ENCODE measurements at places on chromosomes 13 and 19.

GRCh38 chr13:111213964-111214726 is 99.0 kb downstream of the ARHGEF7 start:
- peak; percentile 53 for DNase-seq

- no peak for DNase-seq
These were observed 17.7 kb downstream of the PNMA8A start for GRCh38 chr19:46453661-46454060.

GRCh38 chr19:33530842-33531241 is 9.3 kb upstream of the PEPD start:
- no peak for DNase-seq

GRCh38 chr19:1376415-1376805 is 7.3 kb upstream of the NDUFS7 start:
- DNase-seq = no peak

GRCh38 chr19:56211718-56212117 is 9.6 kb downstream of the ZSCAN5C start:
- no peak for DNase-seq

- DNase-seq = no peak
These were observed 163.3 kb downstream of the URI1 start for GRCh38 chr19:30105316-30105715.

GRCh38 chr19:19062454-19063182 is 1.2 kb upstream of the SLC25A42 start:
- DNase-seq = no peak

DNA sequence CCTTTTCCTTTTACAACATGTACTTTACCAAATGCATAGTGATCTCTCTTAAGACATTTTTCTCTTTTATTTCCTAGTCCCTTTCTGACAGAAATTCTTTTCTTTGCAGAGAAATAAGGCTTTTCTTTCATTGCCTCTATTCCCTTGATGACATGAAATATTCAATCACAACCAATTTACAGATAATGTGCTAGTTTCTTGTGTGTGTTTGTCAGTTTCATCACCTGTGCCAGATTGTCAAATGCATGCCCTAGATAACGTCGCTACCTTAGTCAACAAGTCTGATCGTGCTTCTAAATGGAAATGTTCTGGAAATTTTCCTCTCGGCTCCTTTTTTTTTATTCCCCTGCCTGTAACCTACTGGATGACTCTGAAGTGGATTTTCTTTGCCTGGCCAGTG is 478.1 kb downstream of the KLF5 start:
- DNase-seq = no peak

GRCh38 chr19:55232286-55232602 is 3.7 kb upstream of the TMEM86B start:
- DNase-seq = no peak

- DNase-seq = no peak
These were observed 67.4 kb upstream of the CLDN10 start for GRCh38 chr13:95485045-95485517.

DNA sequence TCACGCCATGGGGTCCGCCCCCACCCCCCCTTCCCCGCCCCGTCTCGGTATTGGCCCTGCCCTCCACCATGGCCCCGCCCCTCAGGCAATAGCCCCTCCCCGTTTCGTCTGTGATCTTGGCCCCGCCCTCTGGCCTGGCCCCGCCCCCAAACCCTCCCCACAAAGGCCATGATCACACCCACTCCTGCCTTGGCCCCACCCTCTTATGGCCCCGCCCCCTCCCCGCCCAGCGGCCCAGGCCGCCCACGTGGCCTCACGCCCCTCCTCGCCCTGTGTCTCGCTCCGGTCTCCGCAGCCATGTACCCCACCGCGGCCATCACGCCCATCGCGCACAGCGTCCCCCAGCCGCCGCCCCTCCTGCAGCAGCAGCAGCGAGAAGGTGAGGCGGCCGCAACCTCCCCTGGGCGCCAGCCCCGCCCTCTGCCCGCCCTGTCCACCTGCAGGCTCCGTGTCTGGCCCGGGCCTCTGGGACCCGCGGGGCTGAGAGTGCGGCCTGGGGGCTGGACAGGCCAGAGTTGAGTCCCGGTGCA is 61.3 kb downstream of the CELF5 start:
- DNase-seq = no peak

DNA sequence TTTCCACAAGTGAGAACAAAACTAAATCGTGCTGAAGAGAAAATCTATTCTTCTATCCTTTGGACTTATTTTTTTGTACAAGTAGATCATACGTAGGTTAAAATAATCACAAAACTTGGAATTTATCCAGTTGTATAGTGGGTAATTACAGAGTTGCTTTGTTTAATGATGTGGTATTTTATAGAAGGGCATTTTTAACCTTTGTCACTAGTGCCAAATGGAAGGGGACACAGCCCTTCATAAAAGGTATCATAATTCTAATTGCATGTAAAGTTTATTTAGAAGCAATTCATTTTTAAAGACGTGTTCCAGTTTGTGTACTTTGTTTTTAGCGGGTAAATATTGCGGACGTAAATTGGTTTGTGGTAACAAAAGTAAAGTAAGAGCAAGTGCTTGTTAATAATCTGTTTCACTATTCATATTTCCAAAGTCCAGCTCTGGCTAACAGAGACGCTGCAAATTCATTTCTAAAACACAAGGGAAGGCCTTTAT is 99.5 kb downstream of the ERCC5 start:
- DNase-seq = no peak

GRCh38 chr13:114047358-114047881 is 73.5 kb upstream of the C13orf46 start:
- DNase-seq = no peak

GRCh38 chr13:42991898-42992763 is at the start of gene EPSTI1:
TSS of gene EPSTI1 (minus strand) at chr13:42992241. CDS start at chr13:42992165, 76 bp downstream.
- DNase-seq = peak; percentile 90

GRCh38 chr13:51152701-51153100 is 41.6 kb upstream of the C13orf42 start:
- DNase-seq = no peak

DNA sequence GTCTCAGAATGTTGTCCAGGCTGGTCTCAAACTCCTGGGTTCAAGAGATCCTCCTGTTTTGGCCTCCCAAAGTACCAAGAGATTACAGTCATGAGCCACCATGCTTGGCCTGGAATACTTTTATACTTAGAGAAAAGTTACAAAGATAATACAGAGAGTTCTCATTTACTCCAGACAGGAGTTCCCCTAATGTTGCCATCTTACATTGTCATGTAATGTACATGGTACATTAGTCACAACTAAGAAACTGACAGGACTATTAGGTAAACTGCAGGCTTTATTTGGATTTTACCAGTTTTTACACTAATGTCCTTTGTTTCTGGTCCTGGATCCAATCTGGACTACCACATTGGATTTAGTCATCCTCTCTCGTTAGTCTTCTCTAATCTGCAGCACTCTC is 2.3 kb upstream of the C19orf84 start:
- no peak for DNase-seq

DNA sequence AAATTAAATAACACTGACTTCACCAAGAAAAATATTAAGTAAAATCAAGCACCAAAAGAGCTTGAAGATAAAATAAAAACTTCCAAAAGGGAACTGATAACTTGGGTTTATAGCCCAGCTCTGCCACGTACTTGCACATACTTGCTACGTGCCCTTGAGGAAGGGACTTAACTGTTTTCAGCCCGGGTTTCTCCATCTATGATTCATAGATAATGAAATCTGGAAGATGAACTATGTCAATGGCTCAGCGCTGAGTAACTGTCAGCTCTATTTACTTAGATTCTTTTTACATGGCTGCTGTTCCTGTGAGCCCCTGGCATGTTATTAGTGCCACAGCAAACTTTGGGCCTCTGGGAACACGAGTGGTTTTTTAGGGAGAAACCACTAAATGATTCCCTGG is 9.6 kb upstream of the ZC3H13 start:
- no peak for DNase-seq

GRCh38 chr19:2933490-2933910 is 11.3 kb downstream of the ZNF77 start:
- DNase-seq = no peak

DNA sequence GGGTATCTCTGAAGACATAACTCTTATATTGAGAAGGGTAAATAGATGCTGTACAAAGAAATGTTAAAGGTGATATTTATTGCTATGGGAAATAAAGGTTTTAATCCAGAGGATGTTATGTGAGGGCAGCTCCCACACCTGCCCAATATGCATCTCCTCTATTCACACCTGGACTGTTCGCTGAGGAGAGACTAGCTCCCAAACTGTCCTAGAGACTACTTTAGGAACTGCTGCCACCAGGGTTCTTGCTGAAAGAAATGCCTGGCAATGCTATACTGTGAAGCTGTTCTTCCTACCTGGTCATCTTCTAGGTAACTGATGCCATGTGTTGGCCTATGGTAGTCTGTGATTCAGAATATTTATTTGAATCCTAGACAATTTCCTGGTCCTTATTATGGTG is 1421.5 kb upstream of the SPRY2 start:
- no peak for DNase-seq

GRCh38 chr13:112978561-112979405 is 9.8 kb downstream of the MCF2L start:
- DNase-seq = peak; percentile 69

- no peak for DNase-seq
These were observed 130.5 kb downstream of the LMO7 start for GRCh38 chr13:75766636-75767035.

DNA sequence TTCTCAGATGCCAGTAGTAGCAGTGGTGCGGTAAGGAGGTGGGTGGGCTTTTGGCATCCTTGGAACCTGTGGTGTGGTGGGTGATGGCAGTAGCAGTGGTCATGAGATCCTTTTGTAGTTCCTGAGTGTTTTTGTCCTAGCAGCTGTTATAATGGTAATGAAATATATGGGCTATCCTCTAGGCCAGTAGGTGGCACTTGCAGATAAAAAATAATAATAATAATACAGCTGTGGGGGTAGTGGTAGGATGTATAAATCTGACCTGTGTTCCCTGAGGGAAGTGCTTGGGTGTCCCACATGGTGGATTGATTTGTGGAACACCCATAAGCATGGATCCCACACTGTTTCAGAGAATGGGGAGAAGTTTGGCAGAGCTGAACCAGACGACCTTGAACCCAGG is 334.0 kb downstream of the SLITRK5 start:
- DNase-seq = no peak

GRCh38 chr19:40804783-40805242 is 5.8 kb downstream of the EGLN2 start:
- peak; percentile 7 for DNase-seq

- no peak for DNase-seq
These were observed 24.2 kb downstream of the C2CD4C start for GRCh38 chr19:384799-385169.

- DNase-seq = no peak
These were observed 521.3 kb downstream of the MYO16 start for GRCh38 chr13:109150696-109151095.

GRCh38 chr19:3785451-3785937 is 687 bp downstream of the MATK start:
- no peak for DNase-seq

- peak; percentile 63 for DNase-seq
These were observed 42.6 kb downstream of the CRTC1 start for GRCh38 chr19:18725841-18726770.

DNA sequence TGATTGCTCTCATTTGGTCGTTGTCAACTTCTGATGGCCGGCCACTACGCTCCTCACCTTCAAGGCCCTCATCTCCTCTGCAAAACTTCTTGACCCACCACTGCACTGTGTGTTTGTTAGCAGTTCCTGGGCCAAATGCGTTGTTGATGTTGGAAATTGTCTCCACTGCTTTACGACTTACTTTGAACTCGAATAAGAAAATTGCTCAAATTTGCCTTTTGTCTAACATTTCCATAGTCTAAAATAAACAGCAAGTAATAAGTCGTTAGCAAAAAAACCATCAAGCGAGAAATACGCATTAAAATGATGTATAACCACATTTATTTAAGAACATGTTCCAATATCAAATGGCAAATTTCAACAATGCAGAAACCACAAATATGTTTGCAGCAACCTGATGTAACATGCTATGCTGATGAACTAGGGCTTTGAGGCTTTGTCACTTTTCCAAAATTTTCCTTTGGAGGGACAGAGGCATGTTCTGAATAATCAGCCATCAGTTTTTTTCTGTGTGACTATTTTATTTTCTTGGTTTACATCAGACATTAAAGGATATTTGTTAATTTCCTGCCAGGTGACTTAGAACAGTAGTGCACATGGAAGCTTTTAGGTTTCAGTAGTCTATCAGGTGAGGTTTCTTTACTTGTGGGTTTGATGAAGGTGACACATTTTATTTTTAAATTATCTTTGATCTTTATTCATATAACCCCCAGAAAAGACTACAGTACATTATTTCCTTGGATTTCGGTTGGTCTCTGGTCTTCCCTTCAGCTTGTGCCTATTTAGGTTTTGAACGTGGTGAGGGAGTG is 74.7 kb upstream of the TEX29 start:
- DNase-seq = no peak

DNA sequence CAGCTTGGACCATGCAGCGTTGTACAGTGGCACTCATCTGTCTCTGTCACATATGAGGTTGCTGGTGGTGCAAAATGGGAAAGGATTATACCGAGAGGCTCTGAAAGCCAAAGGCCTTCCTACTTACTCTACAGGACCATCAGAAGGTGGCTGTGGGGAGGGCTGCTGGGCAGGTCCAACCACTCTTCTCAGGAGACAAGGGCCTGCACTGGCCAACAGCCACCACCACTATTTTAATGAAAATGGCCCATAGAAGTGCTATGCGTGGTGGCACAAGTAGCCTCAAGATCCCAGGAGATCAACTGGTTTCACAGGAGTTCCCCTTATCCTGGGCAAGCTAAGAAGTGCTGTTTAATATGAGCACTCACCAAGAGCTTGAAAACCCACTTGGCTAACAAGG is 52.3 kb downstream of the MRPL57 start:
- DNase-seq = no peak

- DNase-seq = no peak
These were observed 8.2 kb downstream of the CDK8 start for GRCh38 chr13:26262156-26262555.

DNA sequence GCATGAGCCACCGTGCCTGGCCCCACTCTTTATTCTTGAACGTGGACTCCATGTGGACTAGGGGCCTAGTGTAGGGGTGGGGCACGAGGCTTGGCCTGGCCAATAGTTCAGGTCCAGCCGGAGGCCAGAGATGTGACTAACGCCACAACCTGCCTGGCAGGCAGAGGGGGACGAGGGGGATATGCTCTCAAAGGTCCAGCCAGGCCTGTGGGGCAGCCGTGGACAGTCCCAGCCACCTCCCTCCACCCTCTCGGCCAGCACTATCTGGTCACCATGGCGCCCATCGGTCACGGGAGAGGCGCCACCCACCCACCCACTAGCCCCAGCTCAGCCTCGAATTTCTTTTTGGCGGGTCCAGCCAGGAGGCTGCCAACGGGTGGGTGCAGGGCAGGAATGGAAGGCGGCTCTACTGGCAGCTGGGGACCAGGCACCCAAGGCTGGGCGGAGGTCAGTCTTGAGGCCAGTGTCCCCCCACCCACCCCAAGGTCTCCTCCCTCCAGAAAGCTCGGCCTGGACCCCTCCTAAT is 2.2 kb upstream of the CERS1 start:
- DNase-seq = peak; percentile 65

DNA sequence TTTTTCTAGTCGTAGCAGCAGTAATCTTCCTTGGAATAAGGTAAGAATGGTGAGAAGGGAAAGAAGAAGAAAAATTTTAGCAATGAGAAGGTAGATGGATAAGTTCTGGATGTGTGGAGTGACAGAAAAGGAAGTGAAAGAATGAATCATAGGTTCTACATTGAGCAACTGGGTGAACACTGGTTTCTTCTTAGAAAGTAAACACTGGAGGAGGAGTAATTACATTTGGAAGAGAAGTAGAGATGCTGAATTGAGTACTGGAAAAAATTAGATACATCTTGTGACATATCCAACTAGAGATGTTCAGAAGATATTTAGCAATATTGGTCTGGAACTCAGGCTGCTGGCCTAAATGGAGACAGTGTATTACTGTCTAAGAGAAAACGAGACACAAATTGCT is 148.5 kb downstream of the GPC5 start:
- DNase-seq = no peak
